HuH-7 (cell line): ENCODE measurements at places on chromosomes 16 and 17.

DNA sequence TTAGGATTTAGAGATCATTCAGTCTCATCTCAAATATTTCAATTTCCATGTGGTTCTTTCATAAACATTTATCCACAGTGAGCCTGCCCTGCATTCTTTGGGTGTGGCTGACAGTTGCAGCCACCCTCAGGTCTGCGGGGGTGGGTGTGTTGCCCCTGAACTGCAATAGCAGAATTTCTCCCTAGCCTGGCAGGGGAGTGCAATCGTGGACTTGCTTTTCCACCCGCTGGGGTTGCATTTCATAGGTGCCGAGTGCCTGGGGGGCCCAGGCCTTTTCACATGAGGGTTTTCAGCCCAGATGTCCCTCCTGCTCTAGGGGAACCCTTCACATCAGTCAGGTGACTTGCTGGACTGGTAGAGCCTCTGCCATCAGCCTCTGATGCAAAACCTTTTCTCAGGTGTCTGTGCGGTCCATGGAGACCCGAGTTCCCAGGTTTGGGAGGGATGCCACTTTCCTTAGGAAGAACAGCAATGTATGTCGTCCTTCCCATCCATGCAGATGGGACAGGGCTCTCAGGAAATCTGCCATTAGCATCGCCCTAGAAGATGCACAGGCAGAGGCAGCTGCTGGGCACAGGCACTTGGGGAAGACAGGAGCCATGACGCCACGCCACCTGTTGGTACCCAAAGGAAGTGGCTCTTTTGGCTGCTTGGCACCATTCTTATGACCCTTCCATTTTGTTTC, 2.4 kb upstream of the USP36 start:
- DNase-seq: peak; percentile 63

GRCh38 chr17:43769859-43770258, 8.9 kb downstream of the DUSP3 start:
- DNase-seq: no peak

DNA sequence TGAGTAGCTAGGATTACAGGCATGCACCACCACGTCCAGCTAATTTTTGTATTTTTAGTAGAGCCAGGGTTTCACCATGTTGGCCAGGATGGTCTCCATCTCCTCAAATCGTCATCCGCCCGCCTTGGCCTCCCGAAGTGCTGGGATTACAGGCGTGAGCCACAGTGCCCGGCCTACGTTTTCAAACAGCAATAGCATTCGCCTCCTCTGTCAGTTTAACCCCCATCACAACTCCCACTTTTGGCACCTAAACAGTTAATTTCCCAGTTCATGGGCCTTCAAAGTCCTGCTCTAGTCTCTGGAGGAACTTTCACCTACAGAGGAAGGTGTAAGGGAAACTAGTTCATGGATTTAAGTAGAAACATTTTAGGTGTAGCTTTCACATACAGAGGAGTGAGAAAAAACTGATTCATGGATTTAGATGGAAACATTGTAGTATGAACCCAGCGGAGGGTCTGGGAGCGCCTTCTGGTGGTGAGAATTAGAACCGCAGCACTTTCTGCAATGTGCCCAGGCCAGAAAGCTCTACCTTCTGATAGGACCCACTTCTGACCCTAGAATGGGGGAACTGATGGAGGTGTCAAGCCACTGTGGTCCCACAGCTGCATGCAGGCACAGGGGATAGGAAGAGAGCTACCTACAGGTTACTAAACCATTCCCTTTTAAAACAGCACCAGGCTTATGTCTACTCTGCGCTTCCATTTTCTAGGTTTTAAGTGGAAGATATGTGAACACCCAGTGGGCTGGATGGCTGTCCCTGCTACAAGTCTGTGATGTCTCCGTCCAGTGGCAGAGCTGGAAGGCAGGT, 12.0 kb upstream of the MEOX1 start:
- peak; percentile 74 for DNase-seq

DNA sequence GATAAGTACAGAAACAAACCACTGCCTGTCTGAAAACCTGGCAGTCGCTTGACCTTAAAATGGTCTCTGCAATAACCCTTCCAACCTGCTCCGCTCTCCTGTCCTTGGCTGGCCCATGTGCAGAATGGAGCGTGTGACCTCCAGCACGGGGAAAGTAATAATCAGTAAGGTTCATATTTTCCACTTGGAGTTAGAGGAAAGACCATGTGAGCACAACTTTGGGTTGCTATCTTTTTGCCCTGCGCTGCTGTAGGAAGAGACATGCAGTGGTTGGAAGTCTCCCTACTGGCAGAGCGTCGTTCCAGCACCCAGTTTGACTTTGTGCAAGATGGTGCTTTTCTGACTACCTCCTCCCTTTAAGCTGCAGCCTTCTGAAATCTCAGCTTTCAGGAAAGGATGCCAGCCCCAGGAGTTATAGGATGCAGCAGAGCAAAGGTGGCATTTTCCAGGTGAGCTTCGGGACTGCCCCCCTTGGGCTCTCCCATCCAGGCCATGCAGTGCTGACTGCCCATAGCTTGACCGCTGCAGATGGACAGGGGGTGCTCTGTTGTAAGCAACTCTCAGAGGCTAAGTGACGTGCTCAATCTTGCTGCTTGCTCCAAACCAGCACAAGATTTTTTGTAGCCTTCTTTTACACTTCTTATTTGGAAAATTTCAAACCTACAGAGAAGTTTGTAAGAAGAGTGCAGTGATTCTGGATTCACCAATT, 110.7 kb upstream of the NOL11 start:
- no peak for DNase-seq

DNA sequence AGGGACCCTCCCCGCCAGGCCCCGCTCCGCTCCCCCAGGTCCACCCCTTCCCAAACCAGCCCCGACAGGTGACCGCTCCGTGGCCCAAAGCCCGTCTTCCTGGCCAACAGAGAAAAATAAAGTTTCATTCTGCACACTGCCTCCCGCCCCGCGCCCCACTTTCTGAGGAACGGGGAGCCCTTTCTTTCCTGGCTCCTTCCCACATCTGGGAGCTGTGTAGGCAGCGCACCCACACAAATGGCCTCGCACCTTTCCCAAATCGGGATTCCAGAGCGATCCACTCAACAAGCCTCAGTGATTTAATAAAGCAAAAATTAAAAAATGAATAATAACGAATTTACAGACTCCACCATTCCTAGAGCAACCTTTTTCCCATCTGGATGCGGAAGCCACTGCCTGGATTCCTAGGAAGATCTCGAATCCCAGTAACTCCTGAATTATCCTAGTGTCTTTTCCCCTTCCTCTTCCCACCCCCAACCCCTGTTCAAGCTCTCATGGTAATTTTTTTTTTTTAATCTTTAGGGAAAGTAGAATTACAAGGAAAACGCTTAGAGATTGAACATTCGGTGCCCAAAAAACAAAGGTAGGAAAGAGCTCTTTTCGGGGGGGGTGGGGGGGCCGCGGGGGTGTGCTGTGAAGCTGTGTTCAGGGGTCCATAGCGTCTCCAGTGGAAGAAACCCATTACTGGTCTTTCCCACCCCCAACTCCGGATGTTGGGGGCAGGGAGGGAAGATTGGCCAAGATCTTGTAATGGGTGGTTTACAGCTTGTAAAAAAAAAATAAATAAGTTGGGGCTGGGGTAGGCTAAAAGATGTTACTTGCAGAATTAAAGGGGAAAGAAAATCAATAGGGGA, 1.6 kb downstream of the IGF2BP1 start:
- DNase-seq: no peak

DNA sequence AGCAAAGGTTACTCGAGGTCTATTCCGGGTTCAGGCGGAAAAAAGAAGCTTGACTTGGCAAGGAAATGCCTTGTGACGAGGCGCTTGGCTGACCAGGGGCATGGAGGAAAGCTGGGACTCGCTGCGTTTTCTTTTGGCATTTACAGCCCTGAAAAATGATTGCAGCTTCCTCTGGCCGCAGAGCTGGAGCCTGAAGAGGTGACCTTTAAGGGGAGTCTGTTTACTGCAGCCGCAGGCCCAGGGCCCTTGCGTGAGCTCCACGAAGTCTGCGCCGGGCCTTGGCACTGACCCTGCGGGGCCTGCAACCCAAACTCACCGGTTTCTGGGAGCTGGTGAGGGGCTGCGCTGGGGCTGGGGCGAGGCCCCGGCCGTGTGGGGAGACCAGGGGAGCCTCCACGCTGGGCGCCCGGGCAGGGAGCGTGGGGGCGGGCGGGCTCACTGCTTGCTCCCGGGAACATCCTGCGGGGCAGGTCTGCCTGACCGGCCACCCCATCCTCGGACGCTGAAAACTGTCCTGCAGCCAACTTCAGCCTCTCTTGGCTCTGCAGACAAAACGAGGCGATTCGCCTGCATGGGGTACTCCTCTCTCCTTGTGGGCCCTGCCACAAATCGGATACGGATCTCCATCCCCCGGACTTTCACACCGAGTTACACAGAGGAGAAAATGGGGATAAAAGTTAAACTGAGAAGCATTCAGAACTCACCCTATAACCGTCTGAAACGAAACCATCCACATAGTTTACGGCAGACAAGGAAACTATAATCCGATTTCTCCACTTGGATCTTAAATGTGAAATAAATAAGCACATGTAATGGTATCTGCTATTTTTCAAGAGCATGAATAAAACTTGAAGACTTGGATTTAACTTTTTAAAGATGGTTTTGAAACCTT, 206.3 kb upstream of the FOXF1 start:
- no peak for DNase-seq

DNA sequence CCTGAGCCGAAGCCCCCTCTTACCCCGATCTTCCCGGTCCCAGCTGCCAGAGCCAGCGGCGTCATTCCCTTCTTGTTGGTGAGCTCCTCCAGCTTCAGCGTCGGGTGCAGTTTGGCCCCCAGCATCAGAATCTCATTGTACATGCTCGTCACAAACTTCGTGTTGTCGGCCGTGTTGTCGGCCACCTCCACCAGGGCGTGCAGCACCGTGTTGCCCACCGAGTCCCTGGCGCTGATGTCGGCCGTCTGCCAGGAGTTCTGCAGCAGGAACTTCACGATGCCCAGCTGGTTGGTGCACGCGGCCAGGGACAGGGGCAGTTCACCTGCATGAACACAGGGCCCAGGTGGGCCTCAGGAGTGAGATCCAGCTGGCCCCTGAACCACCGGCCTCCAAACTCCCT, 19.4 kb downstream of the TRPV1 start:
- no peak for DNase-seq

DNA sequence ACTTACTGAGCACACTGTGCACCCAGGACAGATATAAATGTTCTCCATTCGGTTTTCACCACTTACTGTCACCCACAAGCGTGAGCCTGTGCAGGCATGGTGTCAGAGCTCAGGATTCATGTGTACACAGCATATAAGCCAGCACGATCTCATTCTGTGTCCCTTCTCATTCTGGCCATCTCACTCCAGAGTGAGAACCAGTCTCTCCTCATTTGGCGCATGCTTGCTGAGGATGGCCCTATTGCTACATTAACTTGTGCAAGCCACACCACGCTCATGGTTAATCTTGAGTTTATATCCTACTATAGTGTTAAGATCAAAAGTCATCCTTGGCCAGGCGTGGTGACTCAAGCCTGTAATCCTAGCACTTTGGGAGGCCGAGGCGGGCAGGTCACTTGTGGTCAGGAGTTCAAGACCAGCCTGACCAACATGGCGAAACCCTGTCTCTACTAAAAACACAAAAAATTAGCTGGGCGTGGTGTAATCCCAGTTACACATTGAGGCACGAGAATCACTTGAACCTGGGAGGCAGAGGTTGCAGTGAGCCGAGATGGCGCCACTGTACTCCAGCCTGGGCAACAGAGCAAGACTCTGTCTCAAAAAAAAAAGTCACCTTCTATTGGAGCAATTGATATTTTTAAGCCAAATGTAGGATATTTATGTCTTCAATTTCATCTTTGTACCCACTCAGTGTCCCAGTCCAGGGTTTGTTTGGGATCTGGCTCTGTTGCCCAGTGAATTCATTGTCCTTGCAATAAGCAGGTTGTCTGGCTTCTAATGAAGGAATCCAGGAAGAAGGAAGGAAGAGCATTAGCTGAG, 20.9 kb downstream of the SOCS1 start:
- DNase-seq: no peak

- no peak for DNase-seq
Measured at GRCh38 chr17:73640691-73641090, 3.6 kb downstream of the SDK2 start.

DNA sequence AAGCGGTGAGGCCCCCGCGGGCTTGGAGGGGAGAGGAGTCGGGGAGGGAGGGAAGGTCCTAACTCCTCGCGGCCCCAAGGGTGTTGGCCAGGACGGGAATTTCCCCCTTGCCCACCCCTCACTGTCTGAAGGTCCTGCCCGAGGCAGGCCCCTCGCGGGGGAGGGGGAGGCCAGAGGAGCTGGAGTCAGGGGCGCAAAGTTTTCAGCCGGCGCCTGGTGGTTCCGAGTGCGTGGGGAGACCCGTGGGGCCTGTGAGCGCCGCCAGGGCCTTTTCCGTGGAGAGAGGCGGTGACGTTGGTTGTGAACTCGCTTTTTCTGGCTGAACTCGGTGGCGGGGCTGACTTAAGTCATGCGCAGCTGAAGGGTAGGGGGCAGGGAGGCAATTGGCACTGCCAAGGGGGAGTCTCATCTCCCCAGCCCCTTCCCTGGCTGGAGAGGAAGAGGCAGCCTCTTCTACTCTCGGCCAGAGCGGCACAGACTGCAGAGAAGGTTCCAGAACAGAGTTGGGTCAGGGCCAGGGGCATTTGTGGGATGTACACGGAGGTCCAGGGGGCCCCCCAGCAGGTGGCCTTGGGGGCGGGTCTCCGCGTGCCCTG, 1.5 kb downstream of the CACNA1H start:
- DNase-seq: no peak

DNA sequence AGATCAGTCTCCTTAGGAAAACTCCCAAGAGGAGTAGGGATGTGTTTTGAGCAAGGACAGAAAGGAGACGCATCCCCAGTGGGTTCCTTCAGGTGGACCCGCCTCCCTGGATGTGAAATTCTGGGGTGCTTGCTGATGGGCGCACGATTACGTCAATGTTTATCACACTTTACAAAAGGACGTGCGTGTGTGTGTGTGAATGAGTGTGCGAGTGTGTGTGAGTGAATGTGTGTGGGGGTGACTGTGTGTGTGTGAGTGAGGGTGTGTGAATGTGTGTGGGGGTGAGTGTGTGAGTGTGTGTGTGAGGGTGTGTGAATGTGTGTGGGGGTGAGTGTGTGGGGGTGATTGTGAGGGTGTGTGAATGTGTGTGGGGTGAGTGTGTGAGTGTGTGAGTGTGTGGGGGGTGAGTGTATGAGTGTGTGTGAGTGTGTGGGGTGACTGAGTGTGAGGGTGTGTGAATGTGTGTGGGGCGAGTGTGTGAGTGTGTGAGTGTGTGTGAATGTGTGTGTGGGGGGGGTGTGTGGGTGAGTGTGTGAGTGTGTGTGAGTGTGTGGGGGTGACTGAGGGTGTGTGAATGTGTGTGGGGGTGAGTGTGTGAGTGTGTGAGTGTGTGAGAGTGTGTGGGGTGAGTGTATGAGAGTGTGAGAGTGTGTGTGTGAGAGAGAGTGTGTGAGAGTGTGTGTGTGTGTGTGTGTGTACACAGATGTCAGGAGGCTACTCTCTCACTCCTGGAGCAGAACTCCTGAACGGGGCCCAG, 4.1 kb upstream of the TRARG1 start:
- DNase-seq: no peak

DNA sequence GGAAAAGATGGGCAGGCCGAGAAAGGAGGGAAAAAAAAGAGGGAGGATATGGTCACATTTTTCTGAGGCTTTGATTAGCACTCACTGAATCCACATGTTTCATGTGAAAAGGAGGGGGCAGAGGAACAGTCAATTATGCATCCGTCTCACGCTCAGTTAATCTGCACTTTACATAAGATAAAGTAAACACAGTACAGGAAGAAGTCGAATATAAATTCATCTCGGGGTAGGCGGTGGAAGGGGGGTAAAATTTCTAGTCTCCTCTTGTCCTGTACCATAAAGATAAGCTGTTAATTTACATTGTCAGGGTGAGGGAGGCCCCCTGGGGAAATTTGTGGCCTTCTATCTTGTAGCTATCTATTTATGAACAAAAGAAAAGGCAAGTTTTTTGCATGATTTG, 73.1 kb upstream of the CES5A start:
- no peak for DNase-seq
